Stimulated activated naive CD4-positive, alpha-beta T cell (primary cell): ENCODE measurements at places on chromosomes 7 and 10.

- no peak for DNase-seq
These were observed 125.8 kb upstream of the PCBD1 start for GRCh38 chr10:71014021-71014805.

- DNase-seq: no peak
These were observed 14.9 kb upstream of the DNTT start for GRCh38 chr10:96289218-96289910.

GRCh38 chr7:23012908-23013714 is 819 bp downstream of the HYCC1 start:
- no peak for DNase-seq

- no peak for DNase-seq
These were observed 675.2 kb downstream of the LRMDA start for GRCh38 chr10:76106611-76107010.

GRCh38 chr10:12594448-12594944 is 245.1 kb downstream of the CAMK1D start:
- DNase-seq: peak; percentile 25
